ENCODE measurements at places on chromosomes 5 and 9. TPM values are rescaled to one million over a fixed set of nuclear protein-coding genes. Genes with fewer than 3 reads are reported as not detected.

The SLC4A9 gene
- not detected for total RNA-seq

DNA sequence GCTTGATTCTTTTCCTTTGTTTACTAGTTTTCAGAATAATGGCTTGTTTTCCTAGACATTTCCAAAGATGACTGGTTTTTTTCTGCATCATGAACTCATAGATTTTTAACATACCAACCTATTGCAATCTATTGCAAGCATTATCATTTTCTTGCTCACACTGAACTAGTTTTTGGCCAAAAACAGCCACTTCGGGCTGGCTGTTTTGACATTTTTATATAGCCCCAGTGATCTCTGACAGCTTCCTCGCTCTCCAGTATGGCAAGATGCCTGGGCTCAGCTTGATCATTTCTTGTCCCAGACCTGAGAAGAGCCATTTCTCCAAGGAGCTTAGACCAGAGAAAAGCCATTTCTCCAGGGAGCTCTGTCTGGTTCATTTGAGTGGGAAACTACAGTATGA, 94.3 kb upstream of the MAMDC2 start:
- peak; percentile 47 for DNase-seq

DNA sequence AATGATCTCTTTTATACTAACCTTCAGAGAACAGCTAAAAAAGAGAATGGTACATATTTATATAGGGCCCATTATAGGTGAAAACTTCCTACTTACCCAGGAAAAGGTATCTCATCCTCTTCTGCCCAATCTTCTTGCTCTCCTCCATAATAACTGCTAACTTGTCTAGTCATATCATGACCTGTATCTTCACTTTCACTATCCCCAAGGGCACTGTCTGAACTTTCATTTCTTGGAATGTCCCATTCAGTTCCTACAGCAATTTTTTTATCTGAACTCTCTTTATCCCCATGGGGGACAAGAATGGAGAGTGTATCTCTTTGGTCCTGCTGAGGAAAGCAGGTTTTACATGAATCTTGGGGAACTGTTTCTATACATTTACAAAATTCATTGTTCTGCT, 36.4 kb upstream of the RAPGEF6 start:
- DNase-seq = no peak

GRCh38 chr9:96509026-96509425, 59.1 kb downstream of the HABP4 start:
- DNase-seq = no peak

Measured in IMR-90 (cell line).